Activated naive CD4-positive, alpha-beta T cell treated with anti-CD3 and anti-CD28 coated beads, Interleukin-2, amount 50 U/mL, for 16 hours (primary cell): ENCODE measurements at places on chromosomes 1 and 21.

DNA sequence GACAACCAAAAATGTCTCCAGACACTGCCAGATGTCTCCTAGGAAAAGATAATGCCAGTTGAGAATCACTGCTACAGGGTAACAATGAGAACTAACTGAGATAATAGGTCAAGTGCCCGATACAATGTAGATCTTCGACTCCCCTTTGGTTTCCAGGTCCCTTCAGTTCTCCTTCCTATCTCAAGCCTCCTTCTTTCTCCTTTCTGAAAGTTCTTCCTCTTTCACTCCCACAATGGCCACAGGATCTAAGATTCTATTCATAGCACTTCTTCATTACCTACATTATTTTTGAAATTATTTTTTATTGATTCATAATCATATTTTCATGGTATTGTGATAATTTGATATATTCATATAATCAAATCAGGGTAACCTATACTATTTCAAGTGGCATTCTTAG is 6.3 kb downstream of the PFDN2 start:
- DNase-seq = no peak

DNA sequence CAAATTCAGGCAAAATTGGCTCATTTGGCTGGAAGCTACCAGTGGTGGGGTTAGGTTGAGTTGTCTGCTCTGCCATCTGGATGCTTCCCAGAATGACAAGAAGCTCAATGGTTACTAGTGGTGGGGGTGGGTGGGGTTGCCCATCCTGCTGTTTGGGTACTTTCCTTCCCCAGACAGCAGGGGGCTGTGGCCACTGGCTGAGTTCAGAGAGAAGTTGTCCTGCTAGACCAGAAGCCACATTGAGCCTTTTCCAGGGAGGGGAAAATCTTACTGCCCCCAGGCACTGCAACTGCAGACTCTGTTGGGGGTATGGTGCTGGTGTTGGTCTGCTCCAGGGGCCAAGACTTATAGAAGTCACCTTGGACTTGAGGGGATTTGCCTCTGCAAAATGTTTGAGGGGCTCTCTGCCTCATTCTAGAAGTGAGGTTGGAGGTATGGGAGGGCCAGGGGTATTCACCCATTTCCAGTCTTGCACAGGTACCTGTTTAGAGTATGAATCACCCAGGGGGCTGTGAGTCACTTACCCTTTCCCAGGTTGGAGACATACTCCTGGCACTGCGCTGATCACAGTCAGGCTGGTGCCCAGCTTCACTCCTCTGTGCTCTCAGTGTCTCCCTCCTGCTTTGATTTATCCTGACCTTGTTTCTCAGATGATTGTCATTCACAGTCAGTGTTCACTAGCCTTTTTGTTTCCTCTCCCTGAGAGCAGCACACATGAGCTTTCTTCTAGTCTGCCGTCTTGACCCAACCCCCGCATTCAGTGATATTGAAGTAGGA is 89.1 kb upstream of the NEGR1 start:
- no peak for DNase-seq

- DNase-seq = no peak
Observed at GRCh38 chr1:154565876-154566275, 1.7 kb upstream of the CHRNB2 start.

GRCh38 chr1:92504291-92505014 is 17.7 kb upstream of the GFI1 start:
- DNase-seq = no peak

DNA sequence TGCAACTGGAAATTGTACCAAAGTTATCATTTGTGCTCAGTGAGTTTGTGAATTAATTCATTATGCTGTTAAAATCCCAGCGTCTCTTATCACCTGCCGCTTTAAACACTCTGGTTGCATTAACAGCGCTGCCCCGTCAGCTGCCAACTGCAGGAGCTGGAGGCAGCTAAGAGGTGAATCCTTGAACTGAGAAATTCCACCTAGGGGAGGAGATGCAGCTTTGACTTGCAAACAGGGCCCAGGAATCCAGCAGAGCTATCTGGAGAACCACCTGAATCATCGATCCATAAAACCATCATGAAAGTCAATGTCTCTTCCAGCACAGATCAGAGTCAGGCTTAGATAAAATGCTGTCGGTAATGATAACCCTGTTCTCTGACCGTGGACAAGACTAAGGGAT is 140.7 kb upstream of the PTBP2 start:
- no peak for DNase-seq

GRCh38 chr1:245685111-245685810 is 530.5 kb downstream of the KIF26B start:
- DNase-seq = no peak

DNA sequence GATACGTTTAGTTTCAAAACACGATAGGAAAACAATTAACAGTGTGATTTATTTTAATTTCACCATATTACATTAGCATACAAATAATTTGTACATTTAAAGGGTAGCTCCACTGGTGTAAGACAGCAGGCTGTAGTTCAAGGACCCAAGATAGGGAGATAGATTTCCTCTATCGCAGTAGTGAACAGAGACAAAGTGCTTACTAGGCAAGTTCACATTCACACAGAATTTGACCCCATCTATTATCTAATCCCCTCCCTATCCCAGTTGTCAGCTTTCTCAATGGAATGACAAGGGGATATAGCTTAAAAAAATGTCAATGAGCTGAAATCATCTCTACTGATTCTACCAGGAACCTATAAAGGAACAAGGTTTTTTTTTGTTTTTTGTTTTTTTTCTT is 31.2 kb downstream of the MGST3 start:
- no peak for DNase-seq

DNA sequence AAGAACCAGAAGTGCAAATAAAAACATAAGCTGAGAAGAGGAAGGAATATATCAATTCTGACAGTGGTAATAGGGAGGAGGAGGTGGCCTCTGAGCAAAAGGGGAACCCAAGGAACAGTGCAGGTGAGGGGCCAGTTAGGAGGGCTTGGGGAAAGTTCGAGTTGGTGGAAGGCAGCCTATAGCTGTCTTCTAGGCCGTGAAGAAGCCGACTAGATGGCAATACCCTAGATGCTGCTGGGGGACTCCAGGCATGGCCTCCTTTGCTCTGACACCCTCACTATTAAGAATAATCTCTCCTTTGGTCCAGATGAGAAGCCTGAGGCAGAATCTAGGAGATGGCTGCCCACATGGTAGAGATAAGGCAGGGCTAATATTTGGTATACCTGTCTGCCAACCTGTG is 351.1 kb upstream of the PLXNA2 start:
- DNase-seq = no peak

GRCh38 chr1:59997479-59998115 is 71.0 kb upstream of the CYP2J2 start:
- DNase-seq = no peak

DNA sequence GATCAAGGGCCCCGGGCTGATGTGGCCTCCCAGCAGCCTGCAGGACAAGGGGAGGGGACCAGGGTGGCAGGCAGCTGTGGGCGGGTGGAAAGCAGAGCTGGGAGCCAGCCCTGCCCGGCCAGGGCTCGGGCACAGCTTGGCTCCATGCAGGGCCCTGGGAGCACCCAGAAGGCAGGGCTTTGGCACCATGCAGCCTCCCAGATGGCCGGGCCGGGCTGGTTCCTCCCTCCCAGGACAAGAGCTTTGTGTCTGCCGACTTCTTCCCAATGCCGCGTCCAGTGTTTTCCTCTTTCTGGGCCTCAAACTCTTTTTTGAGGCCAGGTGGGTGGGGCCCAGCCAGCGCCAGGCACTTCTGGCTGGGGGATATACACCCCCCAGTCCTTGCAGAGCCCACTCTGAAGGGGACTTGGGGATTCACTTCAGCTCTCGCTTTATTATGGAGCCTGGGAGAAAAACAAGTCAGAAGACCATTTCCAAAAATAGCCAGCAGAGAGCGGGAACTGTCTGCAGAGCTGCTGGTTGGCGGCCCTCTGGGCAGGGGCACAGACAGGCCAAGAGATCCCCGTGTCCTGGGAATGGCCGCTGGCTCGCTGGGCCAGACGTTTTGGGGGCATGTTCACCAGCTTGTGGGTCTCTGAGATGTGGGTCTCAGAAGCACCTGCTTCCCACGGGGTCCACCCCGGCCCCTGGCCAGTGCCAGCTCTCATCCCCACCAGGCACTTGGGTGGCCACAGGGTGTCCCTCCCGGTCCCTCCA is 103.8 kb upstream of the ARHGEF16 start:
- no peak for DNase-seq

DNA sequence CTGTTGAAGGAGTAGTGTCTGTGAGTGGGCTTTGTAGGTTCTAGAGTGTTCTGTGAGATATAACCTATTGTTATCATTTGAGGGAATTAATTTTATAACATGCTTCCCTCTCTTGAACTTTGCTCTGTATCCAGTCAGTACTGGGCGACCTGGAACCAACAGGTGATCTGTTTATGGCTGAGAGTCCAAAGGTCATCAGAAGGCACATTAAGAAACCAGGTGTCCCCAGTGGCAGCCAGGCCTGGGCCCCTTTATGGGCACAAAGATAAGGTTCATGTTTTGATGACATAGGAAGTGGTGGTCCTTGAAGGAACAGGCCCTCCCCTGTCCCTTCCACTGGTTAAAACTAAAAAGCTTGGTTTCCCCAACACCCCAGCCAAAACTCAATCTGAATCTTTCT is 61.1 kb downstream of the FHAD1 start:
- no peak for DNase-seq

DNA sequence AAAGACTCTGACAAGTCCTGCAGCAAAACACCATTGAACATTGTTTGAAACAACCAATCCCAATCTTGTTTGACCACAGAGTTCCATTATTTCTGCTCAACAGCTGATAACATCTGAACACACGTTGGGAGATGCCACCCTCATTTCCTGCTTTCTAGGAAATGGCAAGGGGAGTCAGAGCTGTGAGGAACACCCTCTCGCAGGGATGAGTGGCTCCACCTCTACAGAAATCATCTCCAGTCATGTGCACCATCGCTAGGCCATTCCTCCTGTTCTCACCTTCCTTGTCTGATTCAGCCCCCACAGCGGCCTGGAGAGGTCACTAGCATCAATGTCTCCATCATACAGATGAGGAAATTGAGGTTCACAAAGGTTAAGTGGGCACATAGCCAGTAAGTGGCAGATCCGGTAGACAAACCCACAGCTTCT is 22.4 kb upstream of the RUNX3 start:
- DNase-seq = no peak

DNA sequence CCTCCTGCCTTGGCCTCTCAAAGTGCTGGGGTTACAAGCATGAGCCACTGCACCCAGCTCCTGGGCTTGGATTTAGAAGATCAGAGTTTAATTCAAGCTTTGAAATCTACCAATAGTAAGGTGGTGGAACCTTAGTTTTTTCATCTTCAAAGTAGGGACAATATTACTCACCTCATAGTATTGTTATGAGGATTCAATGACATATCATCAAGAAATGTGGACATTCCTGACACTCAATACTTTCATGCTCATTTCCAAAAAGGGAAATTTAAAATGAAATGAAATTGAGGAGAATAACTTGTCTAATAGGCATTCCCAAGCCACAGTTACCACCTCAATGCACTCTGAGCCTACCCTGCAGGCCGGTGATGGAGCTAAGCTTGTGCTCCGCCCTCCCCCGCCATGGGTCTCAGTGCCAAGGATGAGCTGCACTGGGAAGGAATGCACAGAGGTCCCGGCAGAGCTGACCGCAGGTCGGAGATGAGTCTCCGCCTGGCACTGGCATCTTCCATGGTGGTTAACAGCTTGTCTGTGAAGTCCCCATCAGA is 56.5 kb upstream of the BCAR3 start:
- no peak for DNase-seq

DNA sequence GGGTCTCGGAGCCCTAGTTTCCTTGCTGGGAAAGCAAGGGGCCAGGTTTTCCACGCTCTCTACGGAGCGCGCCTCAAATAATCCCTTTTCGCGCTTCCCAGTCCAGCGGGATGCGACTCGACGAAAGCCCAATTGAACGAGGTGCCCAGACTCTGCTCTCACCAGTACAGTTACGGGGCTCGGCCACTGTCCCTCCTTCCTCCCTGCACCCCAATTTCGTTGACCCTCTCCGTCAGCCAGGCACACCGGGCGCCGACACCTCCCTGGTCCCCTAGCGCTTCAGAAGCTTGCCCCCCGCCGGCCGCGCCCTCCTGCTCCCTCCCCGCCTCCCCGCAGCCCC is 389 bp downstream of the SEMA6C start:
- no peak for DNase-seq

GRCh38 chr1:200454425-200454824 is 44.6 kb upstream of the ZNF281 start:
- DNase-seq = no peak

- DNase-seq = no peak
Observed at GRCh38 chr1:9665193-9665592, 13.7 kb downstream of the PIK3CD start.

DNA sequence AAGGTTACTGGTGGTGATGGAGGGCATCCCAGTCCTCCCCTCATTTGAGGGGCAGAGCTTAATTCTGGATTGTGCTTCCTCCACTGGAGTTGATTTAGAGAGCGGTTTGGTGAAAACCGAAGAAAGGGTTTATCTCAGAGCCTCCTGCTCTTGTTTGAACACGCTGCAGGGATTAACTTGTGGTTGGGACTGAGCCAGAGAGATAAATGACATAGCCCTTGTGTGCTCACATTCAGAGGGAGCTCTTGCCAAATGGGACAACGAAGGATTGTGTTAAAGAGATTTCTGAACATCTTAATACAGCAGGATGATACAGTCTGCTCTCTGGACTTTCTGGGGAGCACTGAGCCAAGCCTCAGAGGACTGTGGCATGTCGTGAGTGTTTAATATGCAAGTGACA is 308.2 kb downstream of the DISC1 start:
- DNase-seq = no peak

DNA sequence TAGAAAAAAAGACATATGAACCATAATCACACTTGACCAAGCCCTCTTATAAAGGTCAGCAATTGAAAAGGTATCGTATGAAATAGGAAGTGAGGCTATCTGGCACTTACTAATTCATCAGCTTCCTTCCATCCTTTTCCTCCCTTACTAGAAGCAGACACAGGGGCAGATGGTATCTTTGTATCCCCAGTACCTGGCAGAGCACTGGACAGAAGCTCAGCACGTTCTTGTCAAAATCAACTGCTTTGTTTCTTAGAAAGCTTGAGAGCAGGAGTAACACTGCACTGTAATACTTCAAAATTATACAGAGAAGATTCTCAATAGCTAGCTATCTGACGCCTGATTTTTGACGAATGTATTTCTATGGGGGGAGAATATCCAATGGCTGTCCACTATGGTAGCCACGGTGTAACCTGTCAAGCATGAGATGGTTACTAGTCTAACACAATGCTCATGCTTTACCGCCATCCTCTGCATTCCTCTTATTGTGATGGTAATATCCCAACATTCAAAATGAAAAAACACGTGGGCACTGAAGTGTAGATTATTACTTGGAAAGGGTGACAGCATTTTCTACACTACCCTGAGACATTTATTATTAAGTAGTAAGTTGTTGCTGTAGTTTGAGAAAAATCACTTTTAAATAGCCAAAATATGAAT is 175.6 kb downstream of the SIPA1L2 start:
- DNase-seq = no peak

- DNase-seq = no peak
Observed at GRCh38 chr1:186409091-186409490, 33.5 kb downstream of the ODR4 start.

DNA sequence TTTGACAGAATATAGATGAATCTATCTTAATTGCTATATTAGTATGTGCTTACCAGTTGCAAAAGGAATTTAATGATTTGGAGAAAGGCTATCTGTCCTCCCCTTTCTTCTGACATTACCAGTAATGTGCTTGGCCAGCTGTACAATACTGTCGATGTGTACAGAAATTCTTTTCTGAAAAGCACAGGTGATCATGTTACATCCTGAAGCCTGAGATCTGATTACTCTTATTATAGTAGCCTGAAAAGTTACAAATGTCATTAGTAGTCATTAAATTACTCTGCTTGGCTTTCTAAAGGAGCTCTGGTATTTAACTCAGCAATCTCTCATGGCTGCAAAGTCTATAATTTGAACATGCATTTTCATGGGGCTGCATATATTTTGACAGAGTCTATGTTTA is 209.8 kb downstream of the PTPRC start:
- no peak for DNase-seq

- no peak for DNase-seq
Observed at GRCh38 chr1:51241119-51241518, 5.0 kb downstream of the RNF11 start.
